Inflammatory macrophage (primary cell): ENCODE measurements at places on chromosomes 1 and 21.
A peak's percentile ranks its signal among the peaks of the same experiment; 100 is the strongest.

GRCh38 chr21:42154237-42155044 lies 64.5 kb upstream of the ABCG1 start:
- no peak for DNase-seq

- DNase-seq = no peak
These were observed 88.5 kb downstream of the TRIM11 start for GRCh38 chr1:228317891-228318810.

GRCh38 chr1:24126672-24127023 lies 14.7 kb upstream of the MYOM3 start:
- DNase-seq = no peak

DNA sequence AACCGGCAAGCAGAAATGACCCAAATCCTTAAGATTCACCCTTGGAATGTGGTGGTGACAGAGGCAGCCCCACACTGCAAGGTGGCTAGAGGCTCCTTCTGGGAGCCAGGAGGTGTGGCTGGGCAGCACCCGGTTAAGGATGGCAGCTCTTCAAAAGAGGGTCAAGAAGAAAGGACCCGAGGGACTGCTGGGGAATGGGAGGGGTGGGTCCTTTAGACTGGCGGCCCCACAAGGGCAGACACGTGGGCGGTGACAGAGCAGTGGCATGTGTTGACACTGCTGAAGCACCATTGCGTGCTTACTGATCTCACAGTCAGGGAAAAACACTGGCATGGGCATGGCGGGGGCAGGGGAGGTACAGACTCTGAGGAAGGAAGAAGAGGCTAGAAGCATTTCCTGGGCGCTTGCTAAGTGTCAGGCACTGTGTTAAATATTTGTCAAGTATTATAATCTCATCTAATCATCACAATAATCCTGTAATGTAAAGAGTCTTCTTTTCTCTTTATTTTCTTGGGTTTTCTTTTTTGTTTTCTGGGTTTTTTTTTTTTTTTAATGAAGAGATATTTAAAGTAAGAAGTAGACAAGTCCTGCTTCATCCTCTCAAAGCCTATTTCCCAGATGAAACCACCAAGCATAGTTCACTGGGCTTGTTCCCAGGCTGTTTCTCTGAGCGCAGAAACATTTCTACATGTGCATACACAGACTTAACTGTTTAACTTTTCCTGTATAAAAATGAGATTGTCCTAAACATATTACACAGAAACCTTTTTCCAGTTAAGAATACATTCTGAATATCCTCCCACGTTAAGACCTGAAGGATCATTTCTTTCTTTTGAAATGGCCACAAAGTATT lies 165.8 kb upstream of the EDN2 start:
- peak; percentile 69 for DNase-seq

DNA sequence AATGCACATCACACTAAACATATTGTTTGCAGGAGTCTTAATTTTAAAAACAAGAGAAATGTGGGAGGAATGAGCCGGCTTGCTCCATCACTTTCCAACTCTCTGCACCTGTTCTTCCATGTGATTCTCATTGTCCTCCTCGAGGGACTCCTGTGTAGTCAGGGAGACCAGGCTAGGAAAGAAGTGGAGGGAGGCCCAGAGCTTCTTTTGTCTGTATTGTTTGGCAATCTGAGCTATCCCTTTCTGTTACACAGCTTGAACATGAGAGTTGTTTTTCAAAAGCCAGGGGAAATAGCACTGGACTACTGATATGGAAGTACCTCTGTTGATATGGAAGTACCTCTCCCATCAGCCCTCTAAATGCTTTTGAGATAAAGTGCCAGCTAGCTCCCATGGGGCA lies 18.8 kb upstream of the LRRC8D start:
- no peak for DNase-seq

GRCh38 chr1:115059316-115059715 lies 29.7 kb downstream of the TSHB start:
- DNase-seq = no peak

DNA sequence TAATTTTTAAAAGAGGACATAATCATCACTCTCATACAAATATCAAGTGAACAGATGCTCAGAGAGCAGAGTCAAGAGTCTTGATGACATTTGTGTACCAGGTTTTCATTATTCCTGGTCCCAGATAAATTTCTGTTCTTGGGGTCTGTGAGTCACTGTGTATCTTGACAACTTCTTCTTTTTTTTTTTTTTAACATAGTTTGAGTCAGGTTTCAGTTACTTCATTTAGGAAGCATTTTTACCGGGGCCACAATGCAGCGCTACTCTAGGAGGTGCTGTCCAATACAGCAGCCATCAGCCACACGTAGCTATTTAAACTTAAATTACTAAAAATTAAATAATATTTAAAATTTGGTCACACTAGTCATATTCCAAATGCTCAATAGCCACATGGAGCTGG lies 188.1 kb upstream of the SAMSN1 start:
- DNase-seq = peak; percentile 60

- DNase-seq = peak; percentile 42
These were observed 2.2 kb upstream of the YBX1 start for GRCh38 chr1:42680055-42680454.

DNA sequence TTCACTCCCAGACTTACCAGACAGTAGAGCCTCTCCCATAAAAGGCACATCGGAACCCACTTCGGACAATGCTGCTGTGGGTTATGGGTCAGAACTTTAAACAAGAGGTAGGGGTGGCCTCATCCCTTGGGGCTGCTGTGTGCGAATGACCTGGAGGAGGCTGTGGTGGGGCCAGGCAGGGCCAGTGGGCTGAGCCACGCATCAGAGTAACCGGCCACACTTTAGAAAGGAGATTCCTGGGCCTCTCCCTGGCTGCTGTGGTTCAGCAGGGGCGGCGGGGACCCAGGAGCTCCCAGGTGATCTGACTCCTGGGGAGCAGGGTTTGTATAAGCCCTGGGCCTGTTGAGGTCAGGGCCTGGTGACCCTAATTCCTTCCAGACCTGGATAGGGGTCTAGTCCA lies 110.2 kb upstream of the C1orf174 start:
- no peak for DNase-seq

GRCh38 chr1:55118651-55119329 lies 79.4 kb downstream of the PCSK9 start:
- no peak for DNase-seq

- no peak for DNase-seq
These were observed 1435.5 kb downstream of the MRPL39 start for GRCh38 chr21:24171736-24172135.

GRCh38 chr21:37878946-37879660 lies 37.2 kb downstream of the KCNJ6 start:
- no peak for DNase-seq

DNA sequence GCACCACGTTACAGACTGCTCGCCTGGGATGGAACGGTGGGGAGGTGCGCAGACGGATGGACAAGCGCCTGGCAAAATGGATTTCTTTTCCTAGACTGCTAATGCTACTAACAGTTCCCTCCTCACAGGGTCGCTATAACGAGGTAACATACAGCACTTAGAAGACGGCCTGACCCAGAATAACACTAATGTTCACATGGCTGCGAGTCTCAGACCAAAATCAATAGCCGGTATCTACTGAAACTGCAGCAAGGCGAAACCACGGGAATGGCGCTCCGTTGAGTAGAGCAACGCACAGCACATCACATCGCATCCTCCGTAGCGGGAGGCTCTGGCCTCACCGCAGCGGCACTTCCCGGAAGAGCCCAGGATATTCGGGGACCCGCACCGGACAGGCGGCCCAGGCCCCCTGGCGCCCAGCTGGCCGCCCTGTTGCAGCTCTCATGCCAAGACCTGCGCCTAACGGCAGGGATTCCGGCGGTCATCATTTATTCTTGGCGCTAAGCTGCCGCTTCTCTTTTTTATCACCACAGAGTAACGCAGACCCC lies 46.6 kb downstream of the VPS26C start:
- peak; percentile 17 for DNase-seq

GRCh38 chr21:15841856-15842564 lies 112.2 kb downstream of the USP25 start:
- no peak for DNase-seq

- peak; percentile 10 for DNase-seq
These were observed 1.6 kb downstream of the OR2AK2 start for GRCh38 chr1:247966532-247967204.

- DNase-seq = no peak
These were observed 46.7 kb downstream of the GALNT2 start for GRCh38 chr1:230113593-230114236.

DNA sequence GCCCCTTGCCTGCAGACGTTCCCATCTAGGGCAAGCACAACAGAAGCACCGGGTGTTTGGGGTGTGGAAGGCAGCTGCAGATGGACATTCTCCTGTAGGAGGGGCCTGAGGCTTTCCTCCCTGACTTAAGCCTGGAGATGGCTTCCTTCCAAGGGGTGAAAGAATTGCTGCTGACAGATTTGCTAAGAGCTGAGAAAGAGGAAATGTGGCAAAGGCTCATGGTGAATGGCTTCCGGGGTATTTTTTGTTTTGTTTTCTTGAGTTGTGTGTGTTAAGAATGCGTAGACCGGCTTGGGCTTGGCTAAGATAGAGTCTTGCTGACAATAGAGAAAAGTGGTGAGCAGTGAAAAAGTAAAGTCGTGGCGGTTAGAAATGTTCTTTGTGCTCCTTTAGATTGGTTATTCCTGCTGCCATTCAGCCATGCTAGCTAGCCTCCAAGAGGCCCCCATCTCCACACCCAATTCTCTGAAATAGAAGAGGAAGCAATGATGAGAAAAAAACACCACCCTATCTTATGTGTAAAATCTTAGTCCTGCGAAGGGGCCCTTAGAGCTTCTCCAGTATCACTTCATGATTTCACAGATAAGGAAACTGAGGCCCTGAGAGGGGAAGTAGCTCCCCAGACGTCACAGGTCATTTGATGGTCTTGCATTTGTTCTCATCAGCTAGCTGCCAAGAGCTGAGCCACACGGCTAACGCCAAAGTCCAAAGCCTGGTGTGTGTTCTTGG lies 36.9 kb downstream of the EIF2D start:
- DNase-seq = peak; percentile 93

DNA sequence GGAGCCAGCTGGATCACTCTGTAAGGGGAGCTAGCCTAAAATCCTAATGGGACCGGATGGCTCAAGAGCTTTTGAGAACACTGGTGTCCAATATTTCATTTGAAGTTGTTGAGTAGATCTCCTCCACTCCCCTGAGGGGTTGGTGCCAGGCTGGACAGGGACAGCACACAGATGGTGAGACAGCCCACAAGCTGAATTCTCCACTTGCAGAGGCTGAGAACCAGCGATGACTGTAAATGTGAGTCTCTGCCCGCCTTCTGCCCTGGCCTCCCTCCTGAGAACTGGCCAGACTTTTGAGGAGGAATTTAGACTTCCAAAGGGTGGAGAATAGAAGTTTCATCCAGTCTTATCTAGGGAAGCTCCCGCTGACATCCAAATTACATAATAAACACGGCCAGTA lies 20.5 kb upstream of the COQ8A start:
- DNase-seq = no peak

DNA sequence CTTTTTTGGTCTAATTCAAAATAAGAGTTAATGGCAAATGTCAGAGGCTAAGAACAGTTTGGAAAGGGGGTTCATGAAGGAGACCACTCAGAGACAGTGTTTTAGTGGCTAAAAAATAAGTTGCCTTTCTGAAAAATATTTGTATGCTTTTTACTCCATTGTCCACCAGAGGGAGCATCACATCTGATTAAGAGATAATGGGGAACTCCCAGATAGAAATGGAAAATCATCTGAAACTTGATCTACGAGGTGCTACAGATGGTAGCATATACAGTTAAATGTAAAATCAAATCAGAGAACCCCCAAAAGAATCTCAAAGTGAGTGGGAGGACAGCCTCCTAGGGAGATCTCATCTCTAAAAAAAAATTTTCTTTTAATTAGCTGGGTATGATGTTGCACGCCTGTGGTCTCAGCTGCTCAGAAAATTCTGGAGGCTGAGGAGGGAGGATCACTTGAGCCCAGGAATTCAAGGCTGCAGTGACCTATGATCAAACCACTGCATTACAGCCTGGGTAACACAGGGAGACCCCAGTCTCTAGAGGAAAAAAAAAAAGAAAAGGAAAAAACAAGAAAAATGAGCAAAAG lies 9.7 kb downstream of the SMYD3 start:
- peak; percentile 54 for DNase-seq

DNA sequence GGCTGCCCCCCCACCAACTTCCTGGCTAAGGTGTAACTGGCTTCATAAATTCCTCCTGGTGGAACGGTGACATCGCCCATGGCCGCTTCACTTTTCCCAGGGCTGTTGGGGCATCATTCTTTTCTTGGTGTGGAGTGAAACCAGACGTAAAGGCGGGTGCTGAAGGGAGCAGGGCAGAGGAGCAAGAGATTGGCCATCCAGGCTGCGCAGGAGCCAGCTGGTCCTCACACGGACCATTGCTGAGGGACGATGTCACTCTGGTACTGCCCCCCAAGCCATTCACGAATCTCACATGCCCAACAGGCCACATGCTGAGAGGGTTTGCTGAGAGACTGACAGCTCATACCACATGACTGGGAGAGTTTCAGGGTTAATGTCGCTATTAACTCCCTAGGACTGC lies 10.5 kb upstream of the PKP1 start:
- DNase-seq = no peak

DNA sequence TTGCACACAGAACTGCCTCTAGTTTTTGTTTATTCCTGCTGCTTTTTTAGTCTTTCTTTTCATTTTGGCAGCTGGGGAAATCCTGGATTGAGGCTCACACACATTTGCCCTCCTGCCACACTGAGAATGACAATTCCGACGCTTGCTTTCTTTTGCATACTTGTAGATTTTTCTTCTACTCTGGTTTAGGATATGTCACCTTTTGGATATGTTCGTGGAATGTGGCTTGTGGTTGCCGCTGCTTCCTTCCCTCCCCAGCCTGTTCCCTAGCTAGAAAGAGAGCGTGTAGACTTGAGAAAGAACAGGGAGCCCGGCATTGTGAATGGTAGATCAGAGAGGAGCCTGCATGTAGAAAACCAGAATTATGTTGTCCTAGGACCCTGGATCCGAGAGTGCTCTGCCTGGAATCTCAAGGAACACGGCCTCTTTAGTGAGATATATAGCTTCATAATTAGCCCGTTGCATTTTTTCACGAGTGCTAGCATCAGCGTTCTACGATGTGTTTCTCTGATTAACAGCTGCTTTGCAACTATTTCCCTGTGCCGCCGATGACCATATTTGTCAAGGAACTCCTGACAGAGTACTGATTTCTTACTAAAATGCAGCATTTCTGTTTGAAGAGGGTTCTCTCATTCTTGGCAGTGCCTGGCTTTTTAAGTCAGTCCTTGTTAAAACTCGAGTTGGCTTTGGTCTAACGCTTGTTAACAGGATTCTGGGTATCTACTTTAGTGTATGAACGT lies 56.2 kb downstream of the PEX14 start:
- DNase-seq = no peak

DNA sequence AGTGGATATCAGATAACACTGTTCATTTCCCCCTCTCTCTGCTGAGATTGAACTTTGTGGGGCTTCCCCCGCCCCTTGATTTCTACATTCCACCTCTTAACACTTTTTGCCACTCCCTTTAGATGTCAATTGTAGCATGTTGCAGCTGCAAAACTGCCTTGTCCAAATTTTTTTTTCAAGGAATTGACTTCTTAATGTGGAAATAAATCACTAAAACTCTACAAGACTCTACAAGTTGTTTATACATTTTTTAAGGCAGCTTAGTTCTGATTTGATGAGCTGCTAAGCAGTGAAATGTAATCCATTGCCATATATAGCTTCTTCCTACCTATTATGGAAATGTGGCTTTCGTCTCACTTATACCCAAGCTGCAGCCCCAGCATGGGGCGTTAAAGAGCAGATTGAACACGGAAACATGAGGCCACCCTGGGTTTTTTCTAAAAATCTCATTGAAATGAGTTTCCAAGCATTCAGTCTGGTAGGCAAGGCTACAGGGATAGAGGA lies 132.2 kb downstream of the SYT2 start:
- no peak for DNase-seq
